ENCODE measurements at places on chromosomes 5 and 9. TPM values are rescaled to one million over a fixed set of nuclear protein-coding genes. Genes with fewer than 3 reads are reported as not detected.

GRCh38 chr5:3186736-3187405, 408.8 kb upstream of the IRX1 start:
- DNase-seq, result no peak

DNA sequence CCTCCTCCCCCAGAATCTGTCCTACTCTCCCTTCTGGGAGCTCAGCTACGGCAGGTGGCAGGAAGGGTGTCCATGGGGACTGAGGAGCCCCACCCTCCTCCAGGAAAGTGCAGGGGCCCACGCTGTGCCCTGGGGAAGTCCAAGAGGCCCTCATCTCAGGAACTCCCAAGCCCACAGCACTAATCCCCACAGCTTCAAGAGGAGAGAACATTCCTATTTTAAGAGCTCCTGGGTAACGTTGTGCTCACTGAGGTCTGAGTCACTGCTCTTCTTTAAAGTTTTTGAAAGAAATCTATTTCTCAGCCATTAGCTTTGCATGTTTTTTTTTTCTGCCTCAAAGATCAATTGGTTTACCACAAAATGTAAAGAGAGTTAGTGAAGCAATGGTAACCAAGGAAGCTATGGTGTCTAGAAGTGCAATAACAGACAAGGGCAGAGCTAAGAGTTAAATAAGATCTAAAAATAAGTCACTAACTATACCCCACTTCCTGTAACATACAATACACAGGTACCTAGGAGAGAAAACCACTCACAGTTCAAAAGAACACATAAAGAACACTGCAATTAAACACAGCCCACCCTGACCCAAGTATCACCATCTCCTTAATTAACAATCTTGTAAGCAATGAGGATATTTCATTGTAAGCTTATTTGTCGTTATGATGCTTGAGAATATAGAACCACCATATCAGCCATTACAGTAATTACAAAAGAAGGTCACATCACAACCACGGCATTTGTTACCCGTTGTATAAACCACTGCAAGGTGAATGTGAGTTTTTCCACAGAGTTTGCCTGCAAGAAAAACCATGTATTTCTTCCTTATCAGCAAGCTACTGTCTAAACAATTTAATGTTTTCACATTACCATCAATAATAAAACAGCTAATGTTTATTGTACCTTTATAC, 382.3 kb upstream of the SLC30A5 start:
- no peak for DNase-seq

DNA sequence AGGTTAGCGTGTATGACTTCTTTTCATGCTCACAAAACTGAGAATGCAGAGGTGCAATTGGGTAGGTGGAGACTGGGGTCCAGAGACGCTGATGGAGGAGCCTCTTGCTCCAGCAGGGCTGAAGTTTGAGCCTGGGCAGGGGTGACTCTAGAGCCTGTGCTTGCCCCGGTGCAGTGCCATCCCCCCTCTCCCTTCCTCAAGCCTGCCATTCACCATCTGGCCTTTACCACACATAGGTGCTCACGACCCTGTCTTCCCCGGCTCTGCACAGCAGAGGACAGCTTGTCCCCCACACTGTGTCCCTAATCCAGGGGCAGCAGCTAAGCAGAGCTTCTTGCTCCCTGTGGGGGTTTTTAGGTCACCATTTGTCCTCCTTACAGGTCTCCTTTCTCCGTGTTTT, 86.5 kb downstream of the DAP start:
- DNase-seq, result no peak

- DNase-seq, result no peak
Measured at GRCh38 chr5:125847561-125847960, 575.6 kb upstream of the GRAMD2B start.

IFNK gene
- not detected for total RNA-seq

DNA sequence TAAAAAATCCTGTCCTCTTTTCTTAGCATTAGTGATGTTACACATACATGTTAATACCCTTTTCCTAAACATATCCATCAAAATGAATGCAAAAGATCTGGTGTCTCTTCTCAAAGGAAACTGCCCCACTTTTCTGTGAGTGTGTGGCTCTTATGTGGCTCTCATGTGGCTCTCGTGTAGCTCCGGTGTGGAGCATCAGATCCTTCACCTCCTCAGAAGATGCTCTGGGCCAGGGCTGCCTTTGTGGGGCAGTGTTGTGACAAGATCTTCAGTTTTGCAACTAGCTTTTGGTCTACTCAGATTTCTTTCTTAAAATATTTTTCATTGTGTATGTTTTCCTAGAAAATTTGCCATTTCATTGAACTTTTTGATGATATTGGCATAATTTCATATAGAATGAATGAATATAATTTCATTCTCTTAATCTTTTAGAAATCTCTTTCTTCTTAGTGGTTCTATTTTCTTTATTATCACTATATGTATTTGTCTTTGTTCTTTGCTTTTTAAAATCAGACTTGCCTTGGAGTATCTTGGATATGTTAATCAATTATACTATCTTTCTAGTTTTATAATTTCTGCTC, 19.4 kb downstream of the GARNL3 start:
- DNase-seq, result peak; percentile 35

DNA sequence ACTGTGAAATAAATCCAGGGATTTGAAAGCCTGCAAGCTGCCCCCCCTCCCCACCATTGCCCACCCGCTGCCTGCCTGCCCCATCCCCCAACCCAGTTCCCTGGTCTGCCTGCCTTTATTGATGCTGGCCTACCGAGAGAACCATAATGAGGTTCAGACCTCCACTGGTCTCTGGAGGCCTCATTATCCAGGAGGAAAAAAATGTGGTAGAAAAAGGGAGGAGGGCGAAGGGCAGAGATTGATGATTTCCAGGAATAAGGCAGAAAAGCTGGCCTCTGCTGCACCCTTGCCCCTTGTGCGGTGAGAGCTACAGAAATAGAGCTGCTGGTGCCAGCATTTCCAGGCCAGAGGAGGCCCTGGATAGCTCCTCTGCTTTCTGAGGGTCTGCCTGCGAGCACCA, 216.1 kb downstream of the PAPPA start:
- no peak for DNase-seq

GRCh38 chr5:35813521-35813920, 43.2 kb upstream of the IL7R start:
- DNase-seq, result no peak

- no peak for DNase-seq
Measured at GRCh38 chr5:40308867-40309266, 370.8 kb upstream of the PTGER4 start.

GRCh38 chr5:79105868-79106267, 5.7 kb upstream of the BHMT start:
- DNase-seq, result no peak

- peak; percentile 86 for DNase-seq
Measured at GRCh38 chr9:69027355-69028097, 8.0 kb upstream of the FXN start.

ELAVL2 gene
- not detected for total RNA-seq

DNA sequence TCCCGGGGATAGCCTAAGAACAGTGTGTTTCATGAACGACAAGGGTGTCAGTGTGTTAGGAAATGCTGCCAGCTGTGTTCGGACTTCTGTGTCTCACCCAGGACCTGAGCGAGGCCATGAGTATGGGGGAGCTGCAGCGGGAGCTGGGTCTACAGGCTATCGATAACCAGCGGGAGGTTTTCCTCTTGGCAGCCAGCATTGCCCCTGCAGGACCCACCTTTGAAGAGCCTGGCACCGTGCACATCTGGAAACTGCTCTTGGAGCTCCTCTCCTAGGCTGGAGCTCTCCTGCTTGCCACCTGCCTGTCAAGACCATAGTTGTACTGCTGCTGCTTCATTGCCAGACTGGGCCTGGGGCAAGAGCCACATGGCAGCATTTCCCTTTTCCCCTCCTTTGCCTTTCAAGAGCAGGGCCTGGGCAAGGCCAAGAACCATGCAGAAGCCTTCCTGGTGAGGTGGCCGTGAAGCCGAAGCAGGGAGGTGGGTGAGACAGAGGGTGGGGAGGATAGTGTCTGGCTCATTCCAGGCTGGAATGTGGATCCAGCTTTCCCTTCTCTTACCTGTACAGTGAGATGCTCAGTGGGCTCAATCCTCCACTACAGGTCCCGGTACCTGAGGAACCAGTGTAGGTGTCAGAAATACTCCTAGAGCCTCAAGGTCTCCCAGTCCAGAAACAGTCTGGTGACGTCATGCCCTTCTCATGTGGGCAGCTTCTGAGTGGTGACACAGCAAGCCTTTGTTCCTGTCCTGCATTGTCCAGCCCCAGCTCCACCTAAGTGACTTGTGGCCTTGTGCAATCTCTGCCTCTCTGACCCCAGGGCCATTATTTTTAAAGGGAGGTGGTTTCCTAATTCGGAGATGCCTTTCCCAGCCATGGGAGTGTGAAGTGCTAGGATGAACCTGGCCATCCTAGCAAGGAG, 6.6 kb downstream of the ARL10 start:
- peak; percentile 75 for DNase-seq

GRCh38 chr5:171415115-171415730, 4.2 kb upstream of the FGF18 start:
- DNase-seq, result no peak

DNA sequence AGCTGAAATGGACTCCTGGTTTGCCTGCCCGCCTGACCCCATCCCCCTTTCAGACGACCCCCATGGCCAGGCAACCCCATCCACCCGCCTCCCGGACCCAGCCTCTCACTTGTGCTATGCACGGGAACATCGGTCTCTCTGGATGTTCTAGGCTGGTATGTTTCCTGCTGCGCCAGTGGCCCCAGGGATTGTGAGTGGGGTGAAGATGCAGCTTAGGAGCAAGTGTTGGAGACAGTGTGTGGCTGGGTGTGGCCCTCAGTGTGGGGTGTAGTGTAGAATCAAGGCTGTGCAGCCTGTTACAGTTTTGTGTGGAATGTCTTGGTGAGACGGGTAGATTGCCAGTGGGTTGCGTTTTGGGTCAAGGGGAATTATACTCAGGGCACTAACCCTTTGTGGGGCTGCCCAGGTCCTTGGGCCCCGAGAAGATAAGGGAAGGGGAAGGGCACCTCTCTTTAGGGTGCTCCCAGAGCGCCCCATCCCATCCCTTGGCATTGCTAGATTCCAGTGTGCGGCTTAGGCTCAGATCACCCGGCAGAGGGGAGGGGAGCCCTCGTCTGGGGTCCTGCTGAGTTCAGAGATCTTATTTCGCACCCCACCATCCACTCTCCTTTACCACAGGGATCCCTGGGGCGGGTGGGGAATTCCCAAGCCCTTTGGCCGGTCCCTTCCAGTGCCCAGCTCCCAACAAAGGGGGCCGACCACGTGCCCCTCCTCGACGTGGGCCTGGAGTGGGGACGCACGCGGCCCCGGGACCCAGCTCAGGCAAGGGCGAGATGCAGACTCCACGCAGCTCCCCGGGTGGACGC, 4.6 kb downstream of the IER5L start:
- DNase-seq, result no peak

DNA sequence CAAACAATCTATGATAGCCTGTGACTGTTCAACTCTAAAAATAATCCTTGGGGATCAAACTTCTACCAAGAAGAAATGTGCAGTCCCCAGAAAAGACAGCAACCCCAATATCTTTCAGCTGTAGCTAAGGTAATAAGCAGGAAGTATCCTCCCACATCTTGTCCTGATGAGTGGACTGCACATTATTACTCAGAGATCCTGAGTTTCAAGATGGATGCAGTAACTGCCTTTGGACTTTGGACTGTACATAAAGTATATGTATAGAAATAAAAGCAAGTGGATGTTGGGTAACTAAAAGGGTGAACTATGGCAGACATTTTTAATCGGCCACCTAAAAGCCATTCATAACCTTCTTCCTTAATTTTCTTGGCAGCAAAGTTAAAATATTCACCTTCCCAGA, 45.1 kb downstream of the SMIM23 start:
- peak; percentile 69 for DNase-seq

GRCh38 chr9:121883281-121884056, 209.6 kb downstream of the TTLL11 start:
- no peak for DNase-seq

GOLGA1 gene
- 5.4 TPM for total RNA-seq

DNA sequence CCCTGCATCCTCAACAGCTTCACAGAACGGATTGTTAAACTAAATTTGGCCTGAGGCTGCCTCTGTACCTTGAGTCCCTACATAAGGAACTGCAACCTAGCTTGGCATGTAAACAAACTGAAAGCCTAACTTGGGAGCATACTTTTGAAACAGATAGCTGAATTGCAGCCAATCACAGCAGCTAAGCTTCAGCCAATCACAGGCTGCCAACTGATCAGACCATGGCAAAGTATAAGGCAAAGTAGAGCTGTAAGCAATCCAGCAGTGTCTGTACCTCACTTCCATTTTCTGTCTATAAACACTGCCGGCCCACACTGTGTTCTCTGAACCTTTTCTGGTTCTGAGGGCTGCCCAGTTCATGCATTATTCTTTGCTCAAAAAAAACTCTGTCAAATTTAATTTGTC, 8.9 kb upstream of the ZNF483 start:
- DNase-seq, result peak; percentile 15

ADAMTS2 gene
- total RNA-seq, result not detected

DNA sequence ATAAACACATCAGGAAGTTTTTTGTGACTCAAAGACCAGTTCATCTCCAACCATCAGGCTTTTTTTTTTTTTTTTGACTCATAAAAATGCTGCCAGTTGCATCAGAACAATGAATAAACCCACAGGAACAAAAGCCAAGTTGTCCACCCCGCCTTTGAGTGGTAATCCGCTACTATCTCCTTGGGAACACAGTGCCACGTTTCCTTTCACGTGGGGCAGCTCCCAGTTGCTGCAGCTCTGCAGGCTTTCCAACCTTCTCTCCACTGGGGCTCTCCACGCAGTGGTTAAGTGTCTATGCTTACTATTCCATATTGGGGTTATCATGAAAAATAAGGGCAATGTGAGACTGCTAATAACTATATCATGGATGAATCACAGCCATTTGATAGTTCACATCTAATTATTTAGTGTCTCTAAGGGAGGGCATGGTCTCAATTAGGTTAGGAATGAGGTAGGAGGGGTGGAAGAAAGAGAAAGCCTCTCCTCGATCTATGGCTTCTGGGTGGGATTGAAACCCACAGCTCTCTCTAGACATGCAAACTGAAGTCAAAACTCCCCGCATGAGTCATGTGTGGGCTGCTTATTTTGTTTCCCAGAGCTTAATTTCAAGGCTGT, 55.8 kb upstream of the ACTBL2 start:
- DNase-seq, result peak; percentile 9

SPAG8 gene
- total RNA-seq, result 0.78 TPM

DNA sequence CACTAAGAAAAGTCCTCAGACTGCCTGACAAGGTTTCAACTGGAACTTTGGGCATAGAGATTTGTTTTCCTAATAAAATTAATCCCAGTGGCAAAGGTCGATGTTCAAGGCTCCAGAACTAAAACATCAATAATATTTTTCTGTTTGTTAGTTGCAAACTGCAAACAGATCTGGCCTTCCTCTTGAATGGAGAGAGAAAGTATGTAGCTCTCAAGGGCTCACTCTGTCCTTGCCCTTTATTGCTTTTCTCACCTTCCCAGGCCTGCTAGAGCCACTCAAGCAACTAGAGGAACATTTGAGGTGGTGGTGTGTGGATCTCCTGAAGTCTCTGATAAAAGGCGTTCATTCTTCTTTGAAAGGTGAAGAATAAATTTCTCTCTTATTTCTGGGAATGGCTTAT, 16.6 kb downstream of the ALDH1A1 start:
- DNase-seq, result no peak

DNA sequence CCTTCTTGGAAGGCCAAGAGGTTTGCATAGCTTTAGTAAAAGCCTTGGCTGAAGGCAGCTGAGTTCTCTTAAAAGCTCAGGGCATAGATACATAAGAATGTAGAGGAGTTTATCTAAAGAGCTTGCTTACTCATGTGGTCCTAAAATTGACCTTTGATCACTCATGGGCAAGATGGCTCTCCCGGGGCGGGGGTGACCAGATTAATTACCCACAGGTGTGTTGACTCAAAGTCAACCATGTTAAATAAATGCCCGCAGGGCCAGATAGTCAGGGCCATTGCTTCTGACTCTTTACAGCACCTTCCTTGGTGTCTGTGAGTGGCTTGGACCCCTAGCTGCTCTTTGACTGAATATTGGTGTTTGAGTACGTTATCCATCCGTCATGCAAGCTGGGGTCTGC, 33.1 kb upstream of the GHR start:
- no peak for DNase-seq

BRD3 gene
- total RNA-seq, result 21.8 TPM

Data from HT-29 (cell line).